ENCODE measurements at places on chromosomes 2 and 18. TPM values are rescaled to one million over a fixed set of nuclear protein-coding genes. Genes with fewer than 3 reads are reported as not detected.

Gene KIAA2012
- not detected for total RNA-seq

Gene ASXL3
- 0.59 TPM for total RNA-seq

Gene ILKAP
- 27.8 TPM for total RNA-seq

Gene CLK1
- total RNA-seq = 59.5 TPM

Gene GLI2
- total RNA-seq = 1.3 TPM

Gene ATP6V1C2
- total RNA-seq = 1.4 TPM

Gene B3GNT7
- 244 TPM for total RNA-seq

DNA sequence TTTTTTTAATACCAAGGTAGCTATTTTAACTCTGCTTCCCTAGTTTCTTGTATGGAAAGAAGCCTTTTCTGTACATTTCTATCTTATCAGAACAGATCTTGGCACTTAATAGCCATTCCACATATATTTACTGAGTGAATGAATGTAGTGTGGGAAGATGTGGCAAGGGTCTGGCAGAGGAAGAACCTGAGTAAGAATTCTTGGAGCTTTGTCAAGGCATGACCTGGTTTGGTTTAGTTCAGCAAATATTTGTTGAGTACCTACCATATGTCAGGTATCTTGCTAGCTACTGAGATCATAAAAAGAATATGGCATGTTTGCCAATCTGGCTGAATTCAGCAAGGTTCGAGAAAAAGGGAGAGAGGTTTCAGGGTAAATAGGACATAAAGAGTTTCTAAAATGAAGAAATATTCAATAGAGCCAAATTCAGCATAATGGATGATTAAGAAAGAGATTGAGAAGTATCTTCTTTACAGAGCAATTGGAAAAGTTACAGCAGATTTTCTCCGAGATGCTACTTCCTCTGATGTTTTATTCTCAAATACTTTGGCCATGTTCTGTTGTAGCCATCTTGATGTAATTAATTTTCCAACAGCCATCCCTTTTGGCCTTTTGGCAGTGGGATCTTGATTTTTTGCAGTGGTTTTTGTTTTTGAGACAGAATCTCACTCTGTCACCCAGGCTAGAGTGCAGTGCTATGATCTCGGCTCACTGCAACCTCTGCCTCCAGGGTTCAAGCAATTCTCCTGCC lies 21.7 kb upstream of the MEP1B start:
- no peak for DNase-seq
- H3K27ac ChIP-seq = no peak overlapping the region
- H3K27me3 ChIP-seq = no peaks in the 10 kb centered on the region
- H3K4me3 ChIP-seq = no peak overlapping the region

DNA sequence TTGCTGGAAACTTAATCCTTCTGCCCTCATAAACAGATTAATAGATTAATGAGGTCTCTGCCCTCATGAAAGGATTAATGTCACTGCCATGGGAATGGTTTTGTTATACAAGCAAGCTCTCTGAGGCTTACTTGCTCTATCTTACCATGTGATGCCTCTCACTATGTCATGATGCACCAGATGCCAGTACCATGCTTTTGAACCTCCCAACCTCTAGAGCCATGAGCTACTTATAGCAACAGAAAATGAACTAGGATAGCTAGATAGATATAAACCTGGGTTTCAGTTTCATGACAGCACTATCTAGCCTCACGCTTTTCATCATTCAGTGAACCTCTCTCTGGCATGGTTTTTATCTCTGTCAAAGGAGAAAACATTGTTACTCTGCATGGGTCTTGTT lies 371.6 kb upstream of the LRP1B start:
- no peak overlapping the region for H3K27ac ChIP-seq
- no peak overlapping the region for H3K4me3 ChIP-seq
- DNase-seq = no peak
- H3K4me1 ChIP-seq = no peaks in the 10 kb centered on the region
- H3K36me3 ChIP-seq = no peaks in the 10 kb centered on the region

GRCh38 chr2:241956521-241957110 lies 87.1 kb downstream of the RTP5 start:
- no peak for DNase-seq
- H3K4me1 ChIP-seq = no peaks in the 10 kb centered on the region
- no peak overlapping the region for H3K27ac ChIP-seq
- H3K4me3 ChIP-seq = no peak overlapping the region

DNA sequence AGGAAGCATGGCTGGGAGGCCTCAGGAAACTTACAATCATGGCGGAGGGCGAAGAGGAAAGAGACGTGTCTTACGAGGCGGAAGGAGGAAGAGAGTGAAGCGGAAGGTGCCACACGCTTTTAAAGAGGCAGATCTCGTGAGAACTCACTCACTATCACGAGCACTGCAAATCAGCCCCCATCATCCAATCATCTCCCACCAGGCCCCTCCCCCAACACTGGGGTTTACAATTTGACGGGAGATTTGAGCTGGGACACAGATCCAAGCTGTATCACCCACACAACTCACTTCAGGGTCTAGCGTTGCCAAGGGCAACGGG lies 5.1 kb upstream of the BOK start:
- no peak overlapping the region for H3K27ac ChIP-seq
- H3K36me3 ChIP-seq = no peaks in the 10 kb centered on the region
- no peak for DNase-seq
- no peak overlapping the region for H3K4me3 ChIP-seq
